ENCODE measurements at places on chromosomes 5 and 9. TPM values are rescaled to one million over a fixed set of nuclear protein-coding genes. Genes with fewer than 3 reads are reported as not detected.

- H3K36me3 ChIP-seq: no peaks in the 10 kb centered on the region
- H3K27ac ChIP-seq: peak overlapping the region; percentile 70
- peaks cover 3% of the 10 kb centered on the region for H3K4me1 ChIP-seq
Observed at GRCh38 chr9:6640268-6641051, 5.1 kb downstream of the GLDC start.

GRCh38 chr5:78972654-78973428, 12.3 kb downstream of the ARSB start:
- peak; percentile 32 for DNase-seq
- H3K36me3 ChIP-seq: peaks cover 2% of the 10 kb centered on the region
- H3K27me3 ChIP-seq: no peaks in the 10 kb centered on the region

GRCh38 chr5:151671950-151672349, 14.8 kb downstream of the SPARC start:
- H3K27ac ChIP-seq: no peak overlapping the region
- H3K4me3 ChIP-seq: no peak overlapping the region
- H3K4me1 ChIP-seq: peaks cover 26% of the 10 kb centered on the region
- no peaks in the 10 kb centered on the region for H3K27me3 ChIP-seq
- DNase-seq: no peak
- no peaks in the 10 kb centered on the region for H3K36me3 ChIP-seq

GRCh38 chr5:170614720-170615119, 110.9 kb downstream of the KCNIP1 start:
- no peak overlapping the region for H3K4me3 ChIP-seq
- H3K36me3 ChIP-seq: no peaks in the 10 kb centered on the region
- no peak for DNase-seq
- H3K4me1 ChIP-seq: no peaks in the 10 kb centered on the region

The FIBCD1 gene
- 0.35 TPM for polyA plus RNA-seq

DNA sequence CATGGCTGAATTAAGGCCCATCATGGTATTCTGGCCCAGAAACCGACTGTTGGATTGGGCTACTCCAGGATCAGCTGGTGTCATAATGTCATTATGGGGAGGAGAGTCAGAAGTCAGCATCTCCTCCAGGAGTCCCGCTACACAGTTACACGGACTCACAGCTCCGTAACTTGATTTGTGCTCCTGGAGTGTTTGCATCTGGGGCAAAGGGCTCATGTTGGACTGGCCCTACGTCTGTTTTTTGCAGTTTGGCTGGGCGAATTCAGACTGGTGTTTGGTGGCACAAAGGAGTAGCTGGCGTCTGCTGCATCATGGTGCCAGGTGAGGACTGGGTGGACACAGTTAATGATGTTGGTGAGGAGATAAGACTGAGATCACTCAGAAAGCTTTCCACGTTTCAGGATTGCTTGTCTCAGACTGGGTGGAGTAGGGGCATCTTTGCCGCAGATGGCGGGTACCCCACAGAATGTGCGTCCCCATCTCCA, 31.3 kb downstream of the OR2V1 start:
- DNase-seq: no peak
- H3K4me3 ChIP-seq: no peak overlapping the region
- no peaks in the 10 kb centered on the region for H3K4me1 ChIP-seq
- H3K27ac ChIP-seq: no peak overlapping the region

GRCh38 chr5:143036146-143036927, 266.2 kb downstream of the ARHGAP26 start:
- H3K4me1 ChIP-seq: peaks cover 2% of the 10 kb centered on the region
- no peak for DNase-seq
- H3K36me3 ChIP-seq: no peaks in the 10 kb centered on the region
- no peak overlapping the region for H3K27ac ChIP-seq

The CSF2 gene
- not detected for polyA plus RNA-seq

- no peak overlapping the region for H3K4me3 ChIP-seq
- no peaks in the 10 kb centered on the region for H3K4me1 ChIP-seq
- H3K27ac ChIP-seq: no peak overlapping the region
- H3K27me3 ChIP-seq: no peaks in the 10 kb centered on the region
- DNase-seq: no peak
- H3K36me3 ChIP-seq: no peaks in the 10 kb centered on the region
Observed at GRCh38 chr9:105541838-105542237, 16.1 kb upstream of the FKTN start.

DNA sequence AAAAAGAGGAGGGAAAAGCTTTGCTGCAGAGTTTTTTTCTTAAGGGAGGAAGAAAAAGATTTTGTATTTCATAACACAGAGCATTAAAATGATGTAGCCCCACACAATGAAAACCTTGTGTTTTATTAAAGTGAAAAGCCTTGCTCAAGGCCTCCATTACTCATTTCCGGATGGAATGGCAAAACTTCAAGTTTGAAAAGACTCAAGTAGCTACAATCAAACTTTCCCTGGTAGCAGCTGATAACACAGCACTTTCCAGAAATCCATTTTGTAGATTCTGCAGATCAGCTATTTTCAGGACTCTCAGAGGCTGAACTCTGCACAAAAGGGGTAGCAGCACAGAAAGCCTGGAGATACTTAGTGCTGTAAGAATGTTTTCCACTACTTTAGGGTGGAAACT, 374.8 kb downstream of the NFIB start:
- H3K4me3 ChIP-seq: no peak overlapping the region
- no peaks in the 10 kb centered on the region for H3K27me3 ChIP-seq
- DNase-seq: no peak
- no peaks in the 10 kb centered on the region for H3K36me3 ChIP-seq
- H3K27ac ChIP-seq: no peak overlapping the region

The LCN12 gene
- 88.7 TPM for polyA plus RNA-seq

GRCh38 chr9:5892456-5893133, 1.9 kb downstream of the MLANA start:
- H3K27me3 ChIP-seq: no peaks in the 10 kb centered on the region
- DNase-seq: no peak
- H3K4me3 ChIP-seq: no peak overlapping the region
- H3K36me3 ChIP-seq: peaks cover 6% of the 10 kb centered on the region
- no peak overlapping the region for H3K27ac ChIP-seq
- no peaks in the 10 kb centered on the region for H3K4me1 ChIP-seq

- no peaks in the 10 kb centered on the region for H3K27me3 ChIP-seq
- H3K4me1 ChIP-seq: no peaks in the 10 kb centered on the region
- no peaks in the 10 kb centered on the region for H3K36me3 ChIP-seq
- DNase-seq: no peak
Observed at GRCh38 chr5:108543486-108543885, 161.6 kb upstream of the FBXL17 start.

- H3K36me3 ChIP-seq: no peaks in the 10 kb centered on the region
- no peak for DNase-seq
- no peaks in the 10 kb centered on the region for H3K4me1 ChIP-seq
- H3K27me3 ChIP-seq: no peaks in the 10 kb centered on the region
Observed at GRCh38 chr5:32542216-32543059, 42.9 kb upstream of the SUB1 start.

DNA sequence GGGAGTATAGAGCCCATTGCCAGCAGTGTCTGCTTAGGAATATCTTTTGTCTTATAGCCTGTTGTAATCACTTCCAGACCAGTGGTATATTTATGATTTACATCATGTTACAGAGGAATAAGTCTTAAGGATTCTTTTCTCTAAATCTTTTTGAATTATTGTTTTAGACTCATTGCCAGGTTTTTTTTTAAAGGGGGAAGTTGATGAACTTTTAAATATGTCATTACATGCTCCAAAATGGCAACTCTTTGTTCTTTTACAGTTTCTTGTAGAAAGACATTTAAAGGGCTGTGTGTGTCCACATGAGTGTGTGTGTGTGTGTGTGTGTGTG, 59.4 kb upstream of the NFIB start:
- peaks cover 3% of the 10 kb centered on the region for H3K4me1 ChIP-seq
- no peak for DNase-seq
- no peak overlapping the region for H3K27ac ChIP-seq
- H3K4me3 ChIP-seq: no peak overlapping the region

The SLC4A9 gene
- not detected for polyA plus RNA-seq

The MOB3B gene
- 34.9 TPM for polyA plus RNA-seq

DNA sequence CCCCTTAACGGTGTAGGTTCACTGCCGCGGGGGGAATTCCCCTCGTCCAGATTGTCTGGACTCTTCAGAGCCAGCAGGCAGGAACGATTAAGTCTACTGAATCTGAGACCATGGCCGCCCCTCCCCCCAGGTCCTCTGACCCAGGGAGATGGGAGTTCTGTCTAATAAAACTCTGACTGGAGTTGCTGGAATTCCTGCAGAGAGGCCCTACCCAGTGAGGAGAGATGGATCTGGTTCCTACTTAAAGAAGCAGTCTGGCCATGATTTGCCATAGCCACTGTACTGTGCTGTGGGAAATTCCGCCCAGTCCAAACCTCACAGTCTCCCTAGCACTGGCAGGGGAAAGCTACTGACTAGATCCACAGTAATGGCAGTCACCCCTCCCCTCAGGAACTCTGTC, 237.7 kb upstream of the RASA1 start:
- no peak overlapping the region for H3K27ac ChIP-seq
- DNase-seq: no peak
- no peaks in the 10 kb centered on the region for H3K36me3 ChIP-seq

The ASS1 gene
- 381 TPM for polyA plus RNA-seq

- H3K4me1 ChIP-seq: peaks cover 3% of the 10 kb centered on the region
- H3K4me3 ChIP-seq: no peak overlapping the region
Observed at GRCh38 chr9:136721339-136722092, 9.1 kb downstream of the DIPK1B start.

The CENPH gene
- polyA plus RNA-seq: 2.5 TPM

Measured in small intestine (tissue), 16 donors.